ENCODE measurements at places on chromosomes 3 and 15.

GRCh38 chr3:4753073-4753691, 226.1 kb upstream of the BHLHE40 start:
- no peak for DNase-seq

DNA sequence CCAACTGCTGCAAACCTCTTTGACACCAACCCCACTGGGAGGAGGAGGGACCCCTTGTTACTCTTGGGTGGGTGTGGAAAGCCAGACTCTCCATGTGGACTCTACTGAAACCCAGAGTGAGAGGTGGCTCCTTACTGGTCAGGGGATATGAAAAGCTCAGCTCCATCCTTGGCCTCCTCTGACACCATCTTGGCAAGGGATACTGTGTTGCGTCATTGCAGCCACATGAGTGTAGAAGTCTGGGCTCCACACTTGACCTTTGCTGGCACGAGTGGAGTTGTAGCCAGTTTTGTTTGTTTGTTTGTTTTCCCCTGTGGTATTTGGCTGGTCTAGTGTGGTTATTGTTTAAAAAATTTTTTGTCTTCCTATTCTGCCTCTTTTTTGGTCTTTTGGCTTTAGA, 289.1 kb downstream of the GAP43 start:
- DNase-seq, result peak; percentile 2

DNA sequence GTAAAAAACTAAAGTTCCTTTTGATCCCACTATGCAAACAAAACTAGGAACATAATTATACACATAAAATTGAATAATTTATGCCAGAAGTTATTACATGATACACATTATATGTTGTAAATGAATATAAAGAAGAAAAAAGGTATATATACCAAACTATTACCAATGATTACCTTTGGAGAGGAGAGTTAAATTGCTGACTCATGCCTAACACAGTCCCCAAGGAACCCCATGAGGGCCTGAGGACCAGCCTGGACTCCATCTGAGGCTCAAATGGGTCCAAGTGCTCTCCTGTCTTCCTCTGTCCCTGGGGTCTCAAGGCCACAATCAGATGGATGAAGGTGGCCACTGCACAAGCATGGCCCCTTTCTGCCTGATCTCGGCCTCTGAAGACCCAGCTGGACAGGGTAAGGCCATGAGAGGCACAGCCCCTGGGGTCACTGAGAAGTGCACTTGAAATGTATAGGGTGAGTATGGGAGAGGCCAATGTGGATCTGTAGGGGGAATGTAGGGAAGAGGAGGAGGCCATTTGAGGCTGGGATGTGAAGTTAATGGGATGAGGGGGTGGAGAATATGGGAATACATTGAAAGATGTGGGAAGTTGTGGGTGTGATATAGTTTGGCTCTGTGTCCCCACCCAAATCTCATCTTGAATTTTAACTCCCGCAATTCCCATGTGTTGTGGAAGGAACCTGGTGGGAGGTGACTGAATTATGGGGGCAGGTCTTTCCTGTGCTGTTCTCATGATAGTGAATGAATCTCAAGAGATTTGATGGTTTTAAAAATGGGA, 1.1 kb upstream of the IQCF1 start:
- DNase-seq, result no peak

- DNase-seq, result peak; percentile 52
Measured at GRCh38 chr3:129665024-129665768, 58.7 kb upstream of the PLXND1 start.

- no peak for DNase-seq
Measured at GRCh38 chr15:41789236-41789635, 15.0 kb downstream of the MAPKBP1 start.
